Osteoblast (primary cell): ENCODE measurements at places on chromosomes 4 and X. TPM values are rescaled to one million over a fixed set of nuclear protein-coding genes. Genes with fewer than 3 reads are reported as not detected.

GRCh38 chrX:44054863-44055601 is 81.8 kb upstream of the NDP start:
- no peak for DNase-seq
- H3K4me3 ChIP-seq, result no peak overlapping the region
- peaks cover 12% of the 10 kb centered on the region for H3K27me3 ChIP-seq
- H3K27ac ChIP-seq, result no peak overlapping the region
- H3K36me3 ChIP-seq, result no peaks in the 10 kb centered on the region

GRCh38 chrX:37926700-37927099 is 79.3 kb upstream of the DYNLT3 start:
- no peak overlapping the region for H3K27ac ChIP-seq
- DNase-seq, result no peak
- H3K4me1 ChIP-seq, result peaks cover 3% of the 10 kb centered on the region

DNA sequence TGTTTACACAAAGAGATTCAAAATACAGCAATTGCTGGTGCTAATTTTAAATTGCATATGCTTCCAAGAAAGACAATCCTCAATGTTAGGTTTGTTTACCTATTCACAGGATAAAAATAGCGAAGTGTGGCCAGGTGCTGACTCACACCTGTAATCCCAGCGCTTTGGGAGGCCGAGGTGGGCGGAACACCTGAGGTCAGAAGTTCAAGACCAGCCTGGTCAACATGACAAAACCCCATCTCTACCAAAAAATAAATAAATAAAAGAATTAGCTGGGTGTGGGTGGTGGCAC is 77.7 kb downstream of the OPHN1 start:
- H3K27ac ChIP-seq, result no peak overlapping the region
- H3K4me1 ChIP-seq, result peaks cover 2% of the 10 kb centered on the region
- no peak for DNase-seq
- H3K36me3 ChIP-seq, result no peaks in the 10 kb centered on the region

Gene LONRF3
- total RNA-seq, result 0.36 and 0.59 TPM in 2 replicates

GRCh38 chr4:113586072-113586471 is 175.5 kb downstream of the CAMK2D start:
- no peak for DNase-seq
- H3K4me1 ChIP-seq, result peaks cover 15% of the 10 kb centered on the region
- H3K4me3 ChIP-seq, result no peak overlapping the region
- H3K27me3 ChIP-seq, result no peaks in the 10 kb centered on the region
- H3K36me3 ChIP-seq, result peaks cover 6% of the 10 kb centered on the region

- no peaks in the 10 kb centered on the region for H3K4me1 ChIP-seq
- no peaks in the 10 kb centered on the region for H3K27me3 ChIP-seq
- DNase-seq, result no peak
- H3K4me3 ChIP-seq, result no peak overlapping the region
- H3K27ac ChIP-seq, result no peak overlapping the region
- peaks cover 51% of the 10 kb centered on the region for H3K36me3 ChIP-seq
Measured at GRCh38 chr4:528296-528695, 29.3 kb downstream of the PIGG start.

Gene PTTG2
- not detected in 2 replicates for total RNA-seq

GRCh38 chr4:43238008-43238407 is 345.5 kb downstream of the GRXCR1 start:
- DNase-seq, result no peak
- H3K36me3 ChIP-seq, result no peaks in the 10 kb centered on the region
- no peaks in the 10 kb centered on the region for H3K27me3 ChIP-seq

Gene EREG
- total RNA-seq, result 0.29 and 1.1 TPM in 2 replicates

DNA sequence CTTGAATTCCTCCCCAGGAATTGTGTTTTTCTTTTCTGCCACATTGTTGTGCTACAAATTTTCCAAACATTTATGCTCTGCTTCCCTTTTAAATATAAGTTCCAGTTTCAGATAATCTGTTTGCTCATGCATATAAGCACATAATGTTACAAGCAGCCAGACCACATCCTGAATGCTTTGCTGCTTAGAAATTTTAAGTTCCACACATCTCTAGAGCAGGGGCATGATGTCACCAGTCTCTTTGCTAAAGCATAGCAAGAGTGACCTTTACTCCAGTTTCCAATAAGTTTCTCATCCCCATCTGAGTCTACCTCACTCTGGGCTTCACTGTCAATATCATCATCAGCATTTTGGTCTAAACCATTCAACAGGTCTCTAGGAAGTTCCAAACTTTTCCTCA is 932.5 kb downstream of the SH3BGRL start:
- no peak overlapping the region for H3K27ac ChIP-seq
- no peaks in the 10 kb centered on the region for H3K36me3 ChIP-seq
- H3K4me1 ChIP-seq, result no peaks in the 10 kb centered on the region
- H3K27me3 ChIP-seq, result no peaks in the 10 kb centered on the region
- DNase-seq, result no peak

- no peaks in the 10 kb centered on the region for H3K36me3 ChIP-seq
- no peaks in the 10 kb centered on the region for H3K4me1 ChIP-seq
- no peak overlapping the region for H3K27ac ChIP-seq
- no peak for DNase-seq
Measured at GRCh38 chr4:102352781-102353180, 7.5 kb upstream of the SLC39A8 start.

GRCh38 chr4:73885574-73886267 is 16.5 kb downstream of the CXCL1 start:
- no peak overlapping the region for H3K27ac ChIP-seq
- H3K4me3 ChIP-seq, result no peak overlapping the region
- H3K27me3 ChIP-seq, result no peaks in the 10 kb centered on the region
- DNase-seq, result no peak
- no peaks in the 10 kb centered on the region for H3K36me3 ChIP-seq

DNA sequence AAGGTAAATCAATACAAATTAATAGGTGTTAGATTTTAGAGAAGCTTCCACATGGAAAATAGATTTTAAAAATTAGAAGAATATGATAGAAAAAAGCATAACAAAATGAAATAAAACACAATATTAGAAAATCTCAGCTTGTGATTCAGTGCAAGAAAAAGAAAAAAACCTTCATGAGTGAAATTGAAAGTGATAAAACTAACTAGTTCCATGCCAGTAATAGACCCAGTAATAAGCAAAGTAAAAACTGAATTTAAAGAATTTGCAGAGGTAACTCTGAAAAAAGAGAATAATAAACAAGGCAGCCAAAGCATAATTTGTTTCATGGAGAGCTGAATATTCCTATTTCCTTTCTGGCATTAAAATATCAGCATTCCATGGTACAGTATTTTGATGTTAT is 174.3 kb upstream of the TENM3 start:
- no peaks in the 10 kb centered on the region for H3K4me1 ChIP-seq
- H3K4me3 ChIP-seq, result no peak overlapping the region
- no peak overlapping the region for H3K27ac ChIP-seq
- no peaks in the 10 kb centered on the region for H3K36me3 ChIP-seq

GRCh38 chr4:184802697-184803015 is 23.1 kb downstream of the ACSL1 start:
- no peak overlapping the region for H3K27ac ChIP-seq
- peaks cover 22% of the 10 kb centered on the region for H3K4me1 ChIP-seq
- H3K36me3 ChIP-seq, result no peaks in the 10 kb centered on the region
- DNase-seq, result peak; percentile 66
- H3K4me3 ChIP-seq, result no peak overlapping the region

GRCh38 chrX:1385253-1386223 is 6.4 kb downstream of the SLC25A6 start:
- no peak overlapping the region for H3K27ac ChIP-seq
- no peak overlapping the region for H3K4me3 ChIP-seq
- no peaks in the 10 kb centered on the region for H3K27me3 ChIP-seq
- DNase-seq, result peak; percentile 51

DNA sequence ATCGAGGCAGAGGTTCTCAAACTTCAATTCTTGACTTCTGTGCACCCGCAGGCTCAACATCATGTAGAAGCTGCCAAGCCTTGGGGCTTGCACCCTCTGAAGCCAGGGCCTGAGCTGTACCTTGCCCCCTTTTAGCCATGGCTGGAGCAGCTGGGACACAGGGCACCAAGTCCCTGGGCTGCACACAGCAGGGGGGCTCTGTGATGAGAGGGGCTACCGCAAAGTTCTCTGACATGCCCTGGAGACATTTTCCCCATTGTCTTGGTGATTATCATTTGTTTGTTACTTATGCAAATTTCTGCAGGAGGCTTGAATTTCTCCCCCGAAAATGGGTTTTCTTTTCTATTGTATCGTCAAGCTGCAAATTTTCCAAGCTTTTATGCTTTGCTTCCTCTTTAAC is 4.9 kb upstream of the MAGEB17 start:
- H3K4me1 ChIP-seq, result peaks cover 11% of the 10 kb centered on the region
- no peaks in the 10 kb centered on the region for H3K36me3 ChIP-seq
- no peaks in the 10 kb centered on the region for H3K27me3 ChIP-seq
- no peak for DNase-seq

DNA sequence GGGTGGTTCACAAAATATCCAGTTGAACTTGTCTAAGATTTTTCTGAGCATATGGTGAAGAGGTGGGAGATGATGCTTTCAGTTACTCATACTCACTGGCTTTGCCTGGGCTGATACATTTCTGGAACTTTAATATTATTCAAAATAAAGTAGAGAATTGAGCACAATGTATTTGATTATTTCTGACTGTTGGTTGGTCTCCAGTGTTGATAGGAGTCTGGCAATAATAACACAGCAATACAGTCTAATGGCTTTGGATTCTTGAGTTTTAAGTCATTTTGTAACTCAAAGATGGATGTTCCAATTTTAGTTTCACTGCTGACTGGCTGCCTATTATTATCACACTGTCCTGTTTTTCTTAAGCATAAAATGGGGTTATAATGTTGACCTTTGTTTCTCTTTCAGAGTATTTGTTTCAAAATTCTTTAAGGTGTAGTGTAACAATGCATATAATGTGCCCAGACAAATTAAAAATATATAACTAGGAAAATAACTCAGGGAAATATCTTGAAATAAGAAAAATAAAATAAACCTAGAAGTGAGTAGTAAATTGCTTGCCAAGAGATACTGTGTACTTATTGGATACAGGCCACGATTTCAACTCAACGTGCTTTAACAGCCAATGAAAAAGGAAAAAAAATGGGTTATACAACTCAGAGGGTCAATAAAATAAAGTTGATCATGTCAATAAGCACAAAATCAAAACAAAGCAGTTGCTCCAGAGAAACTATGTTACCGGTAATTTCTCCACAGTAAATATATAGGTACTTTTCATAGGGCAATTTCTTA is 99.0 kb downstream of the ARSJ start:
- DNase-seq, result no peak
- no peak overlapping the region for H3K4me3 ChIP-seq
- H3K27me3 ChIP-seq, result no peaks in the 10 kb centered on the region
- no peaks in the 10 kb centered on the region for H3K36me3 ChIP-seq
- no peak overlapping the region for H3K27ac ChIP-seq
- H3K4me1 ChIP-seq, result peaks cover 2% of the 10 kb centered on the region

GRCh38 chrX:108131471-108131870 is 39.9 kb downstream of the ATG4A start:
- no peaks in the 10 kb centered on the region for H3K4me1 ChIP-seq
- peaks cover 7% of the 10 kb centered on the region for H3K36me3 ChIP-seq
- H3K27me3 ChIP-seq, result peaks cover 21% of the 10 kb centered on the region
- no peak for DNase-seq
- H3K4me3 ChIP-seq, result no peak overlapping the region

Gene CPLX1
- total RNA-seq, result not detected in 2 replicates

Gene FRMPD3
- total RNA-seq, result under 0.01 TPM in 2 replicates

Gene BEX5
- not detected in 2 replicates for total RNA-seq

Gene SHROOM2
- 6.2 and 8.0 TPM in 2 replicates for total RNA-seq

Gene EPGN
- total RNA-seq, result 1.1 and 1.2 TPM in 2 replicates

Gene ZNF157
- under 0.01 TPM in 1 of 2 replicates, not detected in the other for total RNA-seq

GRCh38 chr4:148182230-148182911 is 259.8 kb downstream of the NR3C2 start:
- H3K4me3 ChIP-seq, result no peak overlapping the region
- H3K27ac ChIP-seq, result no peak overlapping the region
- no peak for DNase-seq
- H3K36me3 ChIP-seq, result no peaks in the 10 kb centered on the region

DNA sequence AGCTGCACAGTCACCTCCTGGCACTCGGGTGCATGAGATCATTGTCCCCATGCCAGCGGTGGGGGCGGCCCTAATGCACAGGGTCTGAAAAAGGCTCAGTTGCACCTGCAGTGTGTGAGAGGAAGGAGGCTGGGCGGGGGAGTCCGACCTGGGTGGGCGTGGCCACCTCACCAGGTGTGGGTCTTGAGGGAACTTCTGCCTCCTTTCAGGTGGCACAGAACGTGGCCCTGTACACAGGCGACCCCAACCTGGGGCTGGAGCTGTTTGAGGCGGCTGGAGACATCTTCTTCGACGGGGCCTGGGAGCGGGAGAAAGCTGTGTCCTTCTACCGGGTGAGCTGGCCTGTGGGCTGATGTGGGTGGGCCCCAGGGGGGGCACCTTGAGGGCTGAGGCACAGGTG is 34.3 kb upstream of the HTRA3 start:
- H3K27me3 ChIP-seq, result no peaks in the 10 kb centered on the region
- peak; percentile 71 for DNase-seq
- H3K4me3 ChIP-seq, result no peak overlapping the region

Gene BBS12
- total RNA-seq, result 9.4 and 10.6 TPM in 2 replicates

DNA sequence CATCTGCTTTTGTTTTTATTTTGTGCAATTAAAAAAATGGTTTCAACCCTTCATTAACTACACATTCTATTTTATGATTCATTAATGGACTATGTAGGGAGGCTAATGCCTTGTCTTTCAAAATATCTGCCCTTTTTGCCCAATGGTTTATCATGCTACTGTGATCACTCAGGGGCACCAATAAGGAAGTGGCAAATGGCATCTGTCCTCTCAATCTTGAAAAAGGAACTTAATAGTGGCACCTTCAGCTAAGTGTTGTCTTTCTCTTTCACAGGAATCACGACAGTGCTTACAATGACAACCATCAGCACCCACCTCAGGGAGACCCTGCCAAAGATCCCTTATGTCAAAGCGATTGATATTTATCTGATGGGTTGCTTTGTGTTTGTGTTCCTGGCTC is 57.1 kb downstream of the COMMD8 start:
- no peaks in the 10 kb centered on the region for H3K36me3 ChIP-seq
- no peaks in the 10 kb centered on the region for H3K4me1 ChIP-seq
- no peak overlapping the region for H3K4me3 ChIP-seq
- DNase-seq, result no peak
- H3K27ac ChIP-seq, result no peak overlapping the region

GRCh38 chr4:17094159-17094875 is 195.9 kb upstream of the LDB2 start:
- peak overlapping the region; percentile 17 for H3K27ac ChIP-seq
- peaks cover 14% of the 10 kb centered on the region for H3K4me1 ChIP-seq
- DNase-seq, result no peak

DNA sequence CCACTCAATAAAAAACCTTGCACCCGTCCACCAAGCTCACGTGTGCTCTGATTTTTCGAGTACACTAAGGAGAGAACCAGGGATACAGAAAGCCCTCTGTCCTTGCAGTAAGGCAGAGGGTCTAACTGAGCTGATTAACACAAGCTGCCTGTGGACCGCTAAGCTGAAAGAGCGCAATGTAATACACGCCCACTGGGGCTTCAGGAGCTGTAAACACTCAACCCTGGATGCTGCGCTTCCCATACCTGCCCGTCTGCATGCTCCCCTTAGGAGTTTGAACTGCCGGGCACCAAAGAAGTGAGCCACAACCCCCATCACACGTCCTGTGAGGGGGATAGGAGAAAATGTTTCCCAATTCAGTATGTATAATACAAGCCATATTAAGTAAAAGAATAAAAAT is 664.8 kb downstream of the PCDH18 start:
- H3K27me3 ChIP-seq, result no peaks in the 10 kb centered on the region
- H3K4me3 ChIP-seq, result no peak overlapping the region
- H3K36me3 ChIP-seq, result no peaks in the 10 kb centered on the region
- DNase-seq, result no peak
